Esophagus muscularis mucosa (tissue), 4 donors: ENCODE measurements at places on chromosomes 2 and 18. TPM values are rescaled to one million over a fixed set of nuclear protein-coding genes. Genes with fewer than 3 reads are reported as not detected.

Gene TOGARAM2
- 0.83 TPM for total RNA-seq

Gene HNMT
- 25.5 TPM for total RNA-seq

Gene CD28
- 0.32 TPM for total RNA-seq

Gene KHK
- total RNA-seq: 6.3 TPM

Gene CD226
- 0.17 TPM for total RNA-seq

Gene PKP4
- total RNA-seq: 79.7 TPM

Gene KIF5C
- total RNA-seq: 3.3 TPM

Gene EMILIN1
- total RNA-seq: 126 TPM

Gene FOXD4L1
- not detected for total RNA-seq

Gene ABCG5
- not detected for total RNA-seq

Gene LMAN2L
- 13.7 TPM for total RNA-seq

Gene SH3RF3
- total RNA-seq: 13.0 TPM

Gene DYSF
- total RNA-seq: 19.5 TPM

Gene CRYGC
- not detected for total RNA-seq

Gene TGFA
- total RNA-seq: 1.7 TPM

Gene GKN2
- total RNA-seq: not detected

Gene IGFBP2
- 365 TPM for total RNA-seq

Gene GAL3ST2
- total RNA-seq: 2.7 TPM

Gene TXNDC2
- 1.0 TPM for total RNA-seq

Gene ASTL
- not detected for total RNA-seq

Gene TEX44
- not detected for total RNA-seq

Gene STEAP3
- total RNA-seq: 5.8 TPM

Gene CYP20A1
- 29.9 TPM for total RNA-seq

Gene HTR2B
- 12.1 TPM for total RNA-seq

Gene MYCN
- 0.97 TPM for total RNA-seq

Gene AMER3
- total RNA-seq: not detected

Gene TTN
- 8.3 TPM for total RNA-seq

Gene XIRP2
- 0.06 TPM for total RNA-seq

Gene SFT2D3
- 9.6 TPM for total RNA-seq

Gene IL37
- not detected for total RNA-seq

Gene SLC11A1
- total RNA-seq: 9.3 TPM

Gene CCDC195
- not detected for total RNA-seq

Gene RIT2
- not detected for total RNA-seq

Gene MC5R
- total RNA-seq: not detected

Gene GNAL
- 20.3 TPM for total RNA-seq

Gene SLC66A3
- 61.2 TPM for total RNA-seq

Gene ACAA2
- 79.8 TPM for total RNA-seq

Gene MC2R
- total RNA-seq: not detected

Gene CXCR1
- total RNA-seq: 4.0 TPM

Gene NT5C1B
- not detected for total RNA-seq

Gene PRKAG3
- not detected for total RNA-seq

Gene CLEC4F
- not detected for total RNA-seq
